ENCODE measurements at places on chromosomes 1 and 21. TPM values are rescaled to one million over a fixed set of nuclear protein-coding genes. Genes with fewer than 3 reads are reported as not detected.

STUM gene
- total RNA-seq, result not detected

ADORA1 gene
- total RNA-seq, result not detected

TTC22 gene
- total RNA-seq, result 5.0 TPM

RXRG gene
- not detected for total RNA-seq

DNAJC16 gene
- total RNA-seq, result 15.6 TPM

DHCR24 gene
- 151 TPM for total RNA-seq

CMPK1 gene
- total RNA-seq, result 95.3 TPM

WNT9A gene
- total RNA-seq, result not detected

ESRRG gene
- not detected for total RNA-seq

HSF2BP gene
- total RNA-seq, result 0.24 TPM

SH3BGR gene
- total RNA-seq, result not detected

DNA sequence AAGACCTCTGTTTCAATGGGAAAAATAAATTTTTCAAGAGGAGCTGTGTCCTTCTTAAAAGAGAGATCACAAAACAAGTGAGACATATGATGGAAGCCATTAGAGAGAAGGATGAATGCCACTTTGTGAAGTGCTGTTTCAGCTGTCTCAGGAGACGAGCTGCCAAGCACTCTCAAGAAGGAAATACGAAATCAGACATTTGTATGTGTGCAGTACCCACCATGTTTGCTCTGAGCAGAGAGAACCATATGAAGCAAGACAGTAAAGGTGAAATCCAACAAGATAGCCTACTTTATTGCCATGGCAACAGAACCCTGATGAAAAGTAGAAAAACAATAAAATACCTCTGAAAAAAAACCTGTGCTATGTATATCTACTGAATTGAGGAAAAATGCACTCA lies 168.1 kb downstream of the AMY1C start:
- DNase-seq, result no peak

DNA sequence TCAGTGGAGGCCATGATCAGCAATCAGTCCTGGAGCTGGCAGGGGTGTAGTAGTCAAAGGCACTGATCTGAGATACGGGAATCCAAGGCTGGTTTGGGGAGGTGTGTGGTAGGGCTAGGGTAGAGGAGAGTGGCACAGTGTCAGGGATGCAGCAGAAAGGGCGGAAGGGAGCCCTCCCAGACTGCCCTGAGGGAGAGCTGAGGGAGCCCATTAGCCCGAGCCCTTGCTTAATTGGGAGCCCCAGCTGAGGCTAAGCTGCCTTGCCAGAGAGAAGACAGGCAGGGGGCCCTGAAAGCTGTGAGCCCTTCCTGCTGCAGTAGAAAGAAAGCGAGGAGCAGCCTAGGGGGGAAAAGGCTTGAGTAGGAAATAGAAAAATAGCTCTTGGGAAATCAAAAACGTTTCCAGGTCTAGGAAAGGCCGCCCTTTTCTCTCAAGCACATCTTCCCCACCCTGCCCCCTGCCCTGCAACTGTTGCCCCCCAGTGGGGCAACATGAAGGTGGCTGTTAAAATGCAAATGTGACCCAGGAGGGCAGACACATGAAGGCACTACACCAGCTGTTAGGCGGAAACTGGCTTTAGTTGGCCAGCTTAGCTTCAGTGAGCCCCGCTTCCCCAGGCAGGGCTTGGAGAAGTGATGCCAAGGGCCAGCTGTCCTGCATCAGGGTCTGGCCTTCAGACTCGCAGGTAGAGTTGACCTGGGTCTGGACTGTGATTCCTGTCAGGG lies 106.2 kb downstream of the UCK2 start:
- no peak for DNase-seq

DNA sequence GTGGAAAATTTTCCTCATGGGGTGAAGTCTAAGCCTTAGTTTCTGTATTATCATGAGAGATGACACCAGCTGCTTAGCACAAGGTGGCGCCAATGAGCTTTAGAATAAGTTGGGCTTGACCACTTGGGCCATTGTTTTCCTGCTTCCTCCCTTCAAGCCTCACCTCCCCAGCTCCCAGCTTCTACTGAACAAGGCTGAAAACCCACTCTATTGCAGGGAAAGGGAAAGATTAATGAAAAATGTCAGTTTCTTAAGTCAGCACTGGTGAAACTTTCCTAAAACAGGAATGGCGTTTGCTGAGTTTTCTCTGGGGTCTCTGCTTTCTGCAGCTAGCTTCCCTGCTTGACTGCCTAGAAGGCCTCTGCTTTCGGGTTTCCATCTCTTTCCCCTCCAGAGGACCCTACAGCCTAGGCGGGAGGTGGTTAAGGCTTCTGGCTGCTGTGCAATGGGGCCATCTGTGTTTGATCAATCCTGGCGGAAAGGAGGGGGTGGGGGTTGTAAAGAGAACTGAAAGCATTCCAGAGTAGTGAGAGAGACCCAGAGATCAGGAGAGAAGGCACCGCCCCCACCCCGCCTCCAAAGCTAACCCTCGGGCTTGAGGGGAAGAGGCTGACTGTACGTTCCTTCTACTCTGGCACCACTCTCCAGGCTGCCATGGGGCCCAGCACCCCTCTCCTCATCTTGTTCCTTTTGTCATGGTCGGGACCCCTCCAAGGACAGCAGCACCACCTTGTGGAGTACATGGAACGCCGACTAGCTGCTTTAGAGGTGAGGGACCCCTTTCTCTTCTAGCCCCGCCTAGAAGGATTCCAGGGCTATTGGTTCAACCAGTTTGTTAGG lies at the start of gene OLFML3:
Gene OLFML3 (plus strand): TSS at position 612 of the 840 bp plus-strand sequence. CDS start 43 bp downstream, at position 655.
- DNase-seq, result peak; percentile 76

DNA sequence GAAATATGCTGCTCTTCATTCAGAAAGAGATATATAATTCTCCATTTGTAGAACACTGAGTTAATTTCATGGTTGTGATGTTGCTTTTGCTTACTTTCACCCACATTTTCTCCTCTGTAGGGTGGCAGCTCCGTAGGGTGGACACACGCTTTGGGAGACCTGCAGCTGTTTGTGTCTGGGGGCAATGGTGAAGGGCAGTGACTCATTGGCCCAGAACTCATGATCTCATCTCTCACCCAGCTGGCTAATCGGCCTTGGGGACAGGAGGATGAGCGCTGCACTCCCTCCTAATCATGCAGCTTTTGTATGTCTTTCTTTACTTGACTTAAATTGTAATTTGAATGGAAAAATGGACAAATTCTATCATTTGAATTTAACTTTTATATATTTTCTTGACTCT lies 9.6 kb downstream of the DISC1 start:
- DNase-seq, result no peak

GRCh38 chr1:74699331-74699730 lies 25.7 kb upstream of the ERICH3 start:
- DNase-seq, result no peak

DNA sequence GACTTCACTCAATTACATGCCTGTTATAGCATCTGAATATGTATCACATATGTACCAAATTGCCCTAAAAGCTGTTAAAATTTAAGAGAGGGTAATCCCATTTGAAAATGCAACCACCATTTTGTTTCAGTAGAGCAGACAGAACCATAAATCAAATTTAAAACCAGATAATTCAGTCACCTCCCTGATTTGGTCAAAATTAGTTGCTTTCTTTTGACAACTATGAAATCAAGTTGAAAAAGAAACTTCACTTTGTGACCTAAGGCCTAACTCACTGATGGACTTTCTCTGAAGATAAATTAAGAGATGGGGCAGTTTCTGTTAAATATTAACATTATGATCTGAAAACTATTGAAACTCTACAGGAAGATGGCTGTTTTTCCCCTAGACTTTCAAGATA lies 6.7 kb downstream of the GORAB start:
- no peak for DNase-seq

DNA sequence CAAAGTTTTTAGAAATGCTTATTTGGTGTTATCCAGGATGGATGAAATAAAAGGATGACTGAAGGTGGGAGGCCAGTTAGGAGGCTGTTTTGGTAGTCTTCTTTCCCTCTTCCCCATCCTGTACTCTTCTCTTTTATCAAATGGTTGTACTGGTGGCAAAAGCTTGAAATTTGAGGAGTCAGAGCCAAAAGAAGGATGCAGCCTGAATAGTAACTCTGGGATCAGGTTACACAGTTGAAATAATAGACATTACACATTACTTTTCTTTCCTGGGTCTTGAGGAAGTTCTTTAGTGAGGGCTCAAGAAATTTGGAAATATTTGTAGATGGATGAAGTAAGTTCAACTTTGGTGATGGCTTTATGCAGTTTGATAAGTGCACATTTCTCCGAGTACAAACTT lies 108.6 kb downstream of the GPR52 start:
- DNase-seq, result no peak

DNA sequence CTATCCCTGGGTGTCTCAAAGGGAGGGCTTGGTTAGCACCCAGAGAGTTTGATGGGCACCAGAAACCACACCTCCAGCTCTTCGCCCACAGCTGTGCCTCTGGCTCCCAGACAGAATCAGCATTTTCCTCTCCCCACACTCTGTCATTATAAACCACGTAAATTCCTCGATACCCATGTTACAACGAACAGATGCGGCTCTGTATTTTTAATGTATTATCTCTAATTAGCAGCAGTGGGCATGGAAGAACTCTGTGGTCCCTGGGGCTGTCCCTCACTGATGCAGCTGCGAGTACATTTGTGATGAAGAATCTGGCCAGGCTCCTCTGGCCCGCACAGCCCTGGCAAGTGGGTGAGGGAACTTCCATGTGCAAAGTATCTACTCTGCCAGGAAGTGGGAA lies 10.8 kb downstream of the HMGB4 start:
- DNase-seq, result no peak

- no peak for DNase-seq
Observed at GRCh38 chr1:52634111-52634510, 1.1 kb downstream of the SHISAL2A start.

DNA sequence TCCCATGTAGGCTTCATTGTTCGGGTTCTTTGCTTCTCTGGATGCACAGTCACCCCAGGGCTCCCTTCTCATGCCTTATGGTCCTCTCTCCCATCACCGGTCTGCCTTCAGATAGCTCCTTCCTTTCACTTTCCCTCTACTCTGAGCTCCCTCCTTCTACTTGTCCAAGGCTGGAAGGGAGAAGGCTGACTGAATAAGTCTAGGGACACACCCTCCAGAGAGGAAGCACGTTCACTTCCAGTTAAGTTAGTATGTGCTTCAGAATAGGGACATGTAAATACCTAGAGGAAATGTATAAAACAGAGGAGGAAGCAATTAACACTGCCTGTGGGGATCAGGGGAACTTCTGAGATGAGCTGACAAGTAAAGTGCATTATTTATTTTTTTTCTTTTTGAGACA lies 23.5 kb downstream of the CXADR start:
- no peak for DNase-seq

DNA sequence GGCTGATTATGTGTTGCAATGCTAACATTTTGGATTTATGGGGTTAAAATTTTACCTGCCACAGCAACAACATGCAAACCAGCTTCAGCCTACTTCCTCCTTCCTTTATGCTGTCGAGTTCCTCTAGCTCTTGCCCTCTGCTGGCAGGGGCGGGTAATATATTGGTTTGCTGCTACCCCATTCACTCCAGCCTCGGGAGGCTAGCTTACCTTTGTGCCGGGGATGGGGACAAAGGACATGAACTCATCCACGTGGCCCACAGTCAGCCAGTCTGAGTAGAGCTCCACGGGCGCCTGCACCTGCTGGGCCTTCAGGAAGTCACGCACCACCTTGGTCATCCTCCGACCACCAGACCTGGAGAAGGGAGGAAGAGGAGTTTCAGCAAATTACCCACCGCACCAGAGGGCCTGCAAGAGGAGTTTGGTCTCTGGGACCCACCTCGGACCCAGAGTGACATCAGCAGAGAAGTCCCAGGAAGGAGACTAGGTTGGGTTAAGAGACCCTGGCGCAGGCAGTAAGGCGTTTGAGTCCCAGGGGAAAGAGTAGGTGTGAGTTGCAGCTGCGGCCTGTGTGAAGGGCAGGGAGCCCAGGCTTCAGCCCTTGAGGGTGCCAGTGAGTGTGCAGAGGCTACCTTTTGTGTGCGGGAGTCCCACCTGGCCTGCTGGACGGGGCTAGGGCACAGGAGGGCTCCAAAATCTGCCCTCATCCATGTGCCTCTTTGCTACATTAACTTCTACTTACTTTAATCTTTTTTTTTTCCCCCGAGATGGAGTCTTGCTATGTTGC lies 21.8 kb upstream of the SDHB start:
- DNase-seq, result peak; percentile 57

DNA sequence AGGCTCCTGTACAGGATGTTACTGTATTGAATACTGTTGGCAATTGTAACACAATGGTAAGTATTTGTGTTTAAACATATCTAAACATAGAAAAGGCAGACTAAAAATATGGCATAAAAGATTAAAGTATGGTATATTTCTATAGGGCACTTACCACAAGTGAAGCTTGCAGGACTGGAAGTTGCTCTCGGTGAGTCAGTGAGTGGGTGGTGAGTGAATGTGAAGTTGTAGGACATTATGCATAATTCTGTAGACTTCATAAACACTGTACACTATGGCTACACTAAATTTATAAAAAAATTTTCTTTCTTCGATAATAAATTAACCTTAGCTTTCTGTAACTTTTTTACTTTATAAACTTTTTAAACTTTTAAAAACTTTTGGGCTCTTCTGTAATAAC lies 13.7 kb upstream of the TRIM62 start:
- DNase-seq, result no peak

DNA sequence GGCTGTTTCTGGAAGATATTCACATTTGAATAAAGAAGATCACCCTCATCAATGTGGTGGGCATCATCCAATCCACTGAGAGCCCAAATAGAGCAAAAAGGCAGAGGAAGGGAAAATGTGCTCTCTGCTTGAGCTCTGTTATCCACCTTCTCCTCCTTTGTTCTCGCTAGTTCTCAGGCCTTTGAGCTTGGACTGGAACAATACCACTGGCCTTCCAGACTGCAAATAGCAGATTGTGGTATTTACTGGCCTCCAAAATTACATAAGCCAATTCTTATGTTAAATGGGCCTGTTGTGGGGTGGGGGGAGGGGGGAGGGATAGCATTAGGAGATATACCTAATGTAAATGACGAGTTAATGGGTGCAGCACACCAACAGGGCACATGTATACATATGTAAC lies 219.3 kb downstream of the C1orf94 start:
- DNase-seq, result no peak

DNA sequence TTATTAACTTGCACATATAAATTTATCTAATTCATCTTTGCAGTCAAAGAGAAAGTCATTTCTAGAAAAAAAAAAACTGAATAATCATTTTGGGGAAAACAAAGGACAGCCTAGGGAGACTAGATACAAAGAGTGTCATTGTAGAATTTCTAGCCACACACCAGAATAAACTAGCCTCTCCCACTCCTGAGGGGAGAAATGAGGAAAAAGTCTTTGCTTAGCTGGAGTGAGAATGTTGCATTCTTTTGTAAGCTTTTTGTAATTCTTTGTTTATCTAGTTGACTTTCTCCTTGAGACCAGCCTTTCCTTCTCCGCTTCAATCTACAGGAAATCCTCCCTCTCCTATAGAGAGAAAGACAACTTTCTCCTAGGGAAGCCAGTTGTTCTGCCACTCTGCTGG lies 15.9 kb upstream of the CGN start:
- DNase-seq, result no peak

DNA sequence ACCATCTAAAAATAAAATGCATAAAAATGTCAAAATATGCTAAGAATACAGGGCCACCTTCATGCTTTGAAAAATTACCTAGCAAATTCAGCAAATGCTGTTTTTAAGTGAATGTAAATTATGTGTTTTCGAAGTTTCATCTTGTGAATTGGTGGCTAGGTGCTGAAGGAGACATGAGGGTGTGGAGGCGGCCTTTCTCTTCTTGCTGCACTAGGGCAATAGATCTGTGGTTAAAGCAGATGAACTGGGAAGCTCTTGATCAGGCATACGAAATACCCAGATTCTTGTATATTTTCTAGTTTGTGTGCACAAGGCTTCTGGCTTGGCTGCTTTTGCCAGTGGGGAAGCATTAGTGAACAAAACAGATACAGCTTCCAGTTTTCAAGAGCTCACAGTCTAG lies 224.5 kb downstream of the ST6GALNAC3 start:
- DNase-seq, result no peak

Data from activated CD8-positive, alpha-beta T cell treated with anti-CD3 and anti-CD28 coated beads, Interleukin-2, amount 10 ng/mL, durations not matched to agents 7 days and 5 days (primary cell).